ENCODE measurements at places on chromosomes 1 and 21.

DNA sequence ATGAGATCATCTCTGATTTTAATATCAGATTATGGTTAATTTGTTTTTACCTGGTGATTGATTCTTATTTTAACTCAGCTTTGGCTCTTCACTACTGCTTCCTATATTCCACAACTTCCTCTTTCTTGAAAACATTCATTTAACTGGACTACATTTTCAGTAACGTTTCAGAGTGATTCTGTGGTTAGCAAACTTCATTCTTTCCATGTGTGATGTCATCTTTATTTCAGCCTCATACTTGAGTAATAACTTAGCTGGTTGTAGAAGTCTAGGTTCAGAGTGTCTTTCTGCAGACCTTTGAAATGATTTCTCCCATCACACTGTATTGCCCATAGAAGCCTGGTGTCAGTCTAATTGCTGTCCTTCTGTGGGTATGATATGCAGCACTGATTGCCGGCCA lies 36.0 kb upstream of the SLC35F3 start:
- no peak for DNase-seq

DNA sequence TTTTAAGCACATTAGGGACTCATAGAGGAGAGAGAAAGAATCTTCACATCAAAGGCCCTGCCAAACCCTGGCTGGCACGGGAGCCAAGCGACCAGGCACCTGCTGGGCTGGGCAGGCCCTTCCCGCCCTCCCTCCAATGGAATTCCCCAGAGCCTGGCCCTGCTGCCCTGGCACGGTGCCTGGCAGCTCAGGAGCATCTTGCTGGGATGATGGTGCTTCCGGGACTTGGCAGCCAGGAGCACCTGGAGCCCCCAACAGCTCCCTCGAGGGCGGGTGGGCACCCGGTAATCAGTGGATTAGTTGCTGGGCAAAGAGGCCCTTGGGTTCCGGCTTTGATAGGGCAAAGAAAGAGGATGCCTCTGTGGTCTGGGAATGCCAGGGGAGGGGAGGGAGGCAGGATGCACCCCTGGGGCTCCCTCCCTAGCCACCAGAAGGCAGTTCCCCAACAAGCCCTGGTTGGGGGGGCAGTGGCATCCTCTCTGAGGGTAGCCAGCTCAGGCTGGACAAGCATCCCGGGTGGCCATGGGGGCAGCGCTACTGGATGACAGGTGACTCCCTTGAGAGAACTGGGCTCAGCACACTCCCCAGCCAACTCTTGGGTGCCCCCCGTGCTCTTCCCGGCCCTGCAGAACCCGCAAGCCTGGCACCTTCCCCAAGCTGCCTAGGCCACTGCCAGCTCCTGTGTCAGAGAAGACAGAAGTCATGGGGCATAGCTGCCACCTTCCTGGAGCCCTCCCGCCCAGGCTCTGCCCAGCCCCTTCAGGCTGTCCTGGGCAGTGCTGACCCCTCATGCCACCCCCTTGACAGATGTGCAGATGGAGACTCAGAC lies 26.4 kb downstream of the KRTAP10-1 start:
- DNase-seq = no peak

- DNase-seq = no peak
Measured at GRCh38 chr21:34223376-34223775, 140.4 kb upstream of the KCNE2 start.

DNA sequence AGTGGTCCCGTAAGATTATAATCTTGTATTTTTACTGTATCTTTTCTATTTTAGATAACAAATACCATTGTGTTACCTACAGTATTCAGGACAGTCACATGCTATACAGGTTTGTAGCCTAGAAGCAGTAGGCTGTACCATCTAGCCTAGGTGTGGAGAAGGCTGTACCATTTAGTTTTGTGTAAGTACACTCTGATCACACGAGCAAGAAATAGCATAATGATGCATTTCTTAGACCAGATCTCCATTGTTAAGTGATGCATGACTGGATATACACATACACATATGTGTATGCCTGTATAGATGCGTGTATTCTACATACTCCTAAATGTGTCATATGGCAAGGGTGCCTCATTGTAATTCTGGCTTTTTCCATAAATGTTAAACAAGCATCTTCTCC lies 33.9 kb downstream of the GALNT2 start:
- DNase-seq = no peak

DNA sequence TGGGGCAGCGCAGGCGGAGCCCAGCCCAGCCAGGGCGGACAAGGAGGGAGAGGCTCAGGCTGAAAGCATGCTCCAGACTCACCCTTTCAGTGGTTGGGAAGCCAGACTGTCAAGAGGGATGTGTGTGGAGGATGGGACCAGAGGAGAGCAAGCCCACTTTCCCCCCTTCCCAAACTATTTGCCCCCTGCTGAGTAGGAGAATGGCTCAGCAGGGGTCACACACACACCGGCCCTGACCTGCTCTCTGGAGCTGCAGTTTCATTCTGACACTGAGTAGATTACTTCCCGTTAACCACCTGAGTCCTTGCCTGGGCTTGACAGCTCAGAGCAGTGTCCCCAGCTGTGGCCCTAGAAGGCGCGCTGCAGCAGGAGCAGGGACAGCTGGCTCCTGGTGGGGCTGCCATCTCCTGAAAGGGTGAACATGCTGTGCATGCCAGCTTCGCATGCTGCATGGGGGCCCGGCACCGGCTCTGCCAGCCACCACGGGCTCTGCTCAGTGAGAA lies 51.6 kb upstream of the CNTN2 start:
- no peak for DNase-seq

- no peak for DNase-seq
Measured at GRCh38 chr1:184621260-184621659, 133.4 kb downstream of the EDEM3 start.

DNA sequence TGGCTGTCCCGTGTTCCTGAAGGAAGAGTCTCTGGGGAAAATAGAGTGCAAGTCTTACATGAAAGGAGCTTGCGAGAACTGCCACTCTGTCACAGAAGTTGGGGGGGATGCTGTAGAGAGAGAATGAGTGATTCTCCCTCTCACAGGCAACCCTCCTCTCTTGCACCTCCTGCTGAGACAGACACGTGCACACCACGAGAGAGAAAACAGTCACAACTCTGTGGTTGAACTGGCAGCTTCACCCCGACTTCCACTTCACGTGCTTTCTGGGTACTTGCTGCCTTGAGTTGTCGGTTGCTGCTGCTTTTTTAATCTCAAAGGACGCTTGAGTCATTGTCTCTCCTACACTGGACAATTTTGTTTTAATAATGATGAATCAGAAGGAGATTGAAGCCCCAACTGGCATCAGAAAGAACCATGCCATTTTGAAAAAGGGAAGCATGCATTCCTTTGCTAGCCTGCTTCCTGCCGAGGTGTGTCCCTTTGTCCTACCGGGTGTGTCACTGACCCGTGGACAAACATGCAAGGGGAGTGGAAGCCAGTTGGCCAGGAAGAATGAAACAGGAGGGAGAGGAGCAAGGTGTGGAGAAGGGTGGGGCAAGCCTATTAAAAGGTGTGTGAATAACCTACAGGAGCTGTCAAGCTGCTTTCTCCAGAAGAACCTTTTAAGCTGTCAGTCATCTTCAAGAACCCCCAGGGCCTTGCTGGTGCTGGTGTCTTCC lies 164.2 kb downstream of the CACNA1E start:
- DNase-seq = no peak

- no peak for DNase-seq
Measured at GRCh38 chr1:15618655-15619525, 1.6 kb downstream of the DDI2 start.

DNA sequence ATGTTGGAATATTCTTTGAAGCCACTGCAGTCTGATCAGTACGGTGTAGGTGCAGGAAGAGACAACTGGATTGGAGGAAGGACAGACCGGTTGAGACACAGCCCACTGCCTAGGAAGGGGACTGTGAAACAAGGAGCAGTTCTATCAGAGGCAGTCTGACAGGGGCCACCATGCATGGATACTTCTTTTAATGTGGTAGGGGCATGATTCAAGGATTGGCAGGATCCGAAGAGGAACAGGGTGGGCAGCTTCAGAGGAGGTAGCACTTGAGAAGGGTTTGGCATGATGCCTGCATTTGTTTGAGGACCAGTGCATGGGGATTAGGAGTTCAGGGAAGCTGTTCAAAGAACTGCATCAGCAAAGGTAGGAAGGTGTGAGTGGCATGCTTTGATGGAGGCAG lies 167.9 kb downstream of the DYRK1A start:
- no peak for DNase-seq

Measured in NCI-H1930 (cell line).